Activated CD8-positive, alpha-beta memory T cell treated with anti-CD3 and anti-CD28 coated beads for 1 hour (primary cell): ENCODE measurements at places on chromosomes 6 and 20.

- no peak for DNase-seq
Measured at GRCh38 chr6:4113649-4114048, 21.7 kb downstream of the ECI2 start.

- DNase-seq = no peak
Measured at GRCh38 chr6:10112871-10113549, 301.9 kb downstream of the TFAP2A start.

DNA sequence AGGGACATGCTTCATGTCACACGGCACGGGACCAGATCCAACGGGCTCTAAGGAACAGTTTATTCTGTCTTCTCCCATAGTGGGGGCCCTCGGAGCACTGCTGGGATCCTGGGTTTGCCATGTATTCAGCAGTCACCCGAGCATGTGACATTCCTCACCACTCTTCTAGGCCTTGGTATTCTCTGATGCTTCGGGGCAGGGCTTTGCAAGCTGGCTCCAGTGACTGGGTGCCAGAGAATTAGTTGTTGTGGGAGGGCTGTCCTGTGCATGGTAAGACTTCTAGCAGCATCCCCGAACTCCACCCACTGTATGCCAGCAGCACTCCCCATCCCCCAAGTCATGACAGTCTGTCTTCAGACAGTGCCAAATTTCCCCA, 5.4 kb downstream of the CCN5 start:
- DNase-seq = no peak

DNA sequence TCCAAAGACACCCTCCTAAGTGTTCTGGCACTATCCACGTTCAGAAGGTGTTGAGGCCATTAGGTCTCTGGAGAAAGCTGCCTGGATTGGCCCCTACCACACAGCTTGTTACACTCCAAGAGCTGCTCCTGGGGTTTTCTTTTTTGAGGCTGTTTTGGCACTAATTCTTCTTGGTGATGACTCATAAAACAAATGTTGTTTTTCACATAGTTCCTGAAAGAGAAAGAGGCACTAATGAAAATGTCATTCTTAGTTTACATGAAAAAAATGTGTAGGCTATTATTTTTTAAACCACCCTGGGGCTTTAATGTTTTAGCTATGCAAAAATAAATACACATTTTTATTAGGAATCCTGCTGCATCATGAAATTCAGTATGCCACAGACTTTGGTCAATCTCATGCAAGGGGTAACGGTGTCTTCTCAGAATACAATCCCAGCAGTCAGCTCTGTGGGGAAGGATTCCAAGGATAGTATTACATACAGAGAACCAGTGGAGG, 38.1 kb downstream of the TBPL1 start:
- no peak for DNase-seq

DNA sequence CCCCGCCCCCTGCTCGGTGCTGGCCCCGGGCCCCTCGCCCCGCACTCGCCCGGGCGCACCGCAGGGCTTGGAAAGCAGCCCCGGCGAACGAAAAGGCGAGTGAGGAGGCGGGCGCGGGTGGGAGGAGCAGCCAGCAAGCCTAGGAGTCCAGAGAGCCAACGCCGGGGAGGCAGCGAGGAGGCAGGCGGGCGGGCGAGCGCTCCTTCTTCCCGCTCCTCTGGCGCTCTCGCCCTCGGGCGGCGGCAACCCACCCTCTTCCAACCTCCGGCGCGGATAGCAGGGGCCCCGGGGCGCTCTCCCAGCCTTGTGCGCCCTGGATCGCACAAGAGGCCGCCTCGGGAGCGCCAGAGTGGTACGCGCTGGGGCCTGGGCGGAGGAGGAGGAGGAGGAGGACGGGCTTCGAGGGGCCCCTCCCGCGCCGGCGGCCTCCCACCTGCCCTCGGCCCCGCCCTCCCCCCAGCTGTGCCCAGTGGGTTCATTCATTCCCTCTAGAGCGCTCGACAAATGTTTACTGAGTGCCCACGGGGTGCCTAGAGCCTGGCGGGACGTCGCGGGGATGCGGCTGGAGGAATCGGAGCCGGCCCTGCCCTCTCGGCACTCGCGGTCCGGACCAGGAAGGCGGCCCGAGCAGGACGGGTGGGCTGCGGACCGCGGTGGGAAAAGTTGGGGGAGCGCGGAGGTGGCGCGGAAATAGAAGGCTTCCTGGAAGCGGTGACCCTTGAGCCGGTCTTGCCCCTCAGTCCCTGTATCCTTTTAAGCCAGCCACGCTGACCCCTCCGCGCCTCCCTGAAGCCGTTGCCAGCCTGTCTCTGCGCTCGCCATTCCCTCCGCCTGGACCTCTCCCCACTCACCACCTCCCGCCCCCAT, at the start of gene BMP7:
Gene BMP7 (minus strand): TSS at position 351 of the 867 bp plus-strand sequence. CDS start 519 bp downstream, outside the sequence.
- no peak for DNase-seq

- DNase-seq = no peak
Measured at GRCh38 chr6:159941286-159942113, 27.4 kb upstream of the IGF2R start.

- DNase-seq = no peak
Measured at GRCh38 chr20:49891476-49892110, 23.7 kb downstream of the SPATA2 start.

DNA sequence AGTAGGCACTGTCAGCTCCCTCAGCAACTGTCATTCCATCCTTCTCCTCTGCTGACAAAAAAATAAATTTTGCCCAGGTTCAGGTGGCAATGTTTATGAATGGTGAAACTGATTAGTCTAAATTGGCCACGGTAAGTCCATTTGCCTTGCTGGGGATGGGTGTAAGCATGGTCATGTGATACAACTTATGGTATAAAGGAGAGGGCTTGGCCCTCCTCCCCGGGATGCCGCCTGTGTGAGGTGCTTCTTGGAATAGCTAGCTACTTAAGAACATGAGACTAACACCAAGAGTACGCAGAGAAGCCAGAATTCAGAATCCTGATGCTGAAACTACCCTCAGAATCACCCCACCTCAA, 94.4 kb upstream of the MAP7 start:
- no peak for DNase-seq

DNA sequence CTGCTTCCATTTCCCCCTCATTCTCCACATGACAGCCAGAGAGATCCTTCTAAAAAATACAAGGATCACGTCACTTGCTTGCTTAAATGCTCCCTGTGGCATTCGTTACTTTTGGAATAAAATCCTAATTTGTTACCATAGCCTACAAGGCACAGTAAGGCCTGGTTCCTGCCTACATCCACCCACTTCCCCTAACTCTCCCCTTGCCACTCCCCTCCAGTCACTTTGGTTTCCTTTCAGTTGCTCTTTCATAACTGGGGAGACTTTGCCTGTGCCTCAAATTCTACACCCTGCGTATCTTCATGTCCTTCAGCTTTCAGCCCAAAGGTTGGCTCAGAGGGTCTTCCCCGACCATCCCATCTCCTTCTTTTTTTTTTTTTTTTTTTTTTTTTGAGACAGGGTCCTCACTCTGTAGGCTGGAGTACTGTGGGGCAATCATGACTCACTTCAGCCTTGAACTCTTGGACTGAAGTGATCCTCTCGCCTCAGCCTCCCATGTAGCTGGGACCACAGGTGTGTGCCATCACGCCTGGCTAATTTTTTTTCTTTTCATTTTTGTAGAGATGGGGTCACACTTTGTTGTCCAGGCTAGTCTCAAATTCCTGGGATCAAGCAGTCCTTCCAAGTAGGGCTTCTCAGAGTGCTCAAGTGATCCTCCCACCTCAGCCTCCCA, 12.5 kb downstream of the ID1 start:
- DNase-seq = no peak

- DNase-seq = no peak
Measured at GRCh38 chr6:100892116-100892515, 11.0 kb upstream of the ASCC3 start.

DNA sequence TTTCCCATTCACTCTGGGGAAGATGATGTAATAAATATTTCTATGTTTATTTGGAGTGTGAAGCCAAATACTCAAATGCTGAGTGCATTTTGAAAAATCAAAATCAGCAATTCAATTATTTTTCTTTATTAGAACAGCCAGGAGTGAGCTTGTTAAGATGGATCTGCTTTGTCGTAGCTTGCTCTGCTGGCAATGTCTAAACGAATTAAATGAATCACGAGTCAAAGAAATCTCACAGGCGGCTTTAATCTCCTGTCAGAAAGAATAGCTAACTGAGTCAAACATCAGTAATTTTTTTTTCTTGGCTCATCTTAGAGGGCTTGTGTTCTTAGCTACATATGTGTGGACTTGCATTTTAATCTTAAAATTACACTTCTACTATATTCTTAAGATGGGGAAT, 100.2 kb upstream of the HMGN3 start:
- DNase-seq = no peak

- DNase-seq = no peak
Measured at GRCh38 chr6:112389842-112390241, 42.7 kb downstream of the RFPL4B start.

GRCh38 chr6:1464781-1465370, 75.5 kb downstream of the FOXF2 start:
- DNase-seq = no peak

GRCh38 chr6:106488494-106489370, 128.2 kb downstream of the CRYBG1 start:
- DNase-seq = no peak

DNA sequence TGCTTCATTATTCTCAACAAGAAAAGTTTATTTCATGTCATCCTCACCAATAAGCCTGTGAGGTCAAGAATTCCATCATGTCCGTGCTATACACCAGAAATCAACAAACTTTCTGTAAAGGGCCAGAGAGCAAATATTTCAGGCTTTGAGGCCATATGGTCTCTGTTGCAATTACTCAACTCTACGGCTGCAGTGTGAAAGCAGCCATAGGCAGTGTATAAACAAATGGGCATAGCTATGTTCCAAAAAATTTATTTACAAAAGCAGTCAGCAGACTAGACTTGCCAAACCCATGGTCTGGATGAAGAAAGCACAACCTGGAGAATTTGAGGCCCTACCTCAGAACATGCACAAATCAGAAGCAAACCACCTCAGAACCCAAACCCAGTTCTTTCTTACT, 118.5 kb downstream of the PCSK2 start:
- DNase-seq = no peak

GRCh38 chr6:149331043-149331807, 13.7 kb downstream of the TAB2 start:
- no peak for DNase-seq

DNA sequence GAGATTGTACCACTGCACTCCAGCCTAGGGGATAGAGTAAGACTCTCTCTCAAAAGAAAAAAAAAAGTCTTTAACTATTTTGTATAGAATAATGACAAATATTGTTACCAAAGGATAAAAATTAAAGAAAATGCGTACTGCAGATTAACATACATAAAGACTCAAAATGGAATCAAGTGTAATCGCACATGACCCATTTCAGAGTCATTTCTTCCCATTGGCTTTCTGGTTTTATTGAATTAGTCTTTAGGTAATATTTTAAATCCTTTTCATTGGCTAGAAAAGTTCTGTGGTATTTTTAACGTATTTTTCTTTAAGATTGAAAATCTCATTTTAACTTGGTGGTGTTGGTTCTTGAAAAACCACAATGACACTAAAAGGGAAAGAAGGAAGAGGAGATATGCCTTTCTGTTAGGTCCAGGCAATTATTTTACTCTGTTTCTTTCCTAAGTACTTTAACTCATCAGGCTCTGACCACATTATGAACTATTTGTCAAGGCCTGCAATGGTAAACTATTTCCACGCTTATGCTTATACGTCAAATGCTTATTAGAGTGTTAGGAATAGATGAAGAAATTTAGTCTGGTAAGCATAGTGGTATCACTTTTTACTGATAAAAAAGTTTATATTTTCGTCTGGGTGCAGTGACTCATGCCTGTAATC, 52.3 kb downstream of the PLEKHG1 start:
- DNase-seq = no peak

- no peak for DNase-seq
Measured at GRCh38 chr6:108801366-108801765, 46.9 kb upstream of the ARMC2 start.

GRCh38 chr6:113591896-113592827, 265.0 kb upstream of the MARCKS start:
- DNase-seq = no peak

DNA sequence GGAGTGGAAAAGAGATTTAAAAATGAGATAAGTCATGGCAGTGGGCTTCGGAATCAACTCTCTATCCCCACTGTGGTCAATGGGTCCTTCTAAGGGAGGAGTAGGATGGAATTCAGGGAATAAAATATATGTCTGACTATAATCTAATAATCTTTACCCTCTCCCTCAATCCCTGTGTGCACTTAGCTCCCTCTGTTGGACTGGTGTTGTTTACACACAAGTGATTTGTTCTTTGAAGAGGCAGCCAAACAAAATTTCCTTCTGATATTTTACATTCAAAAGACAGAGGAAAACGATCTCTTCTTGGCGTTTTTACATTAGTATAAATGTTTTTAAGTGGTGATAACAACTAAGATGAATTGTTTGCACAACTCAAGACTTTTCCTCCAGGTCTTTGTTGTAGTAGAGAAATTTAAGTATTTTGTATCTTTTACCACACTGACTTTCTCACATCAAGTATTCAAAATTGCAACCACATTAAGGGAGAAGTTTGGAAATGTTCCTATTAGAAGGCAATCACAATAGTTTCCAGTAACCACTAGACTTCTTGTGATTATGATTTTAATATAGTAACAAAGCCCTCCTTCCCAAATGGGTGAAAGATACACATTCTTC, 317.8 kb downstream of the CENPW start:
- DNase-seq = no peak

- DNase-seq = no peak
Measured at GRCh38 chr6:160069050-160069454, 52.6 kb upstream of the SLC22A1 start.

GRCh38 chr6:35419417-35419816, 32.7 kb upstream of the FANCE start:
- no peak for DNase-seq

DNA sequence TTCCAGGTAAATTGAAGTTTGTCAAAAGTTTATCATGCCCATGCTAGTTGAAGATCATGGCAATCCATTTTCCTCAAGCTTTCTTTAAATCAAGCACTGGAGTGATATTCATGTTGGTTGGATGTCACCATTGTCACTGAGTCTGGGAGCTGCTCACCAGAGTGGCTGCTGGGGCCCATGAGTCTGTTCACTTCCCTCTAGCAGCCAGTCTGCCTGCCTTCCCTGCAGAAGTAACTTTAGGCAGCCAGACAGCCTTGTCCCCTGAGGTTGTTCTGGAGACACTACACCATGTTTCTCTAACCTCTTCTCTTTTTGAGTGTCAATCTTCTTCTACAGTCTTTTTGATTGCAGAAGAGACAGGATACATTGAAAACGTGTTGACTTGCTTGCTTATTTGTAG, 5.5 kb downstream of the SIRT5 start:
- DNase-seq = no peak
